GM04503 (cell line): ENCODE measurements at places on chromosomes 5 and 9.

DNA sequence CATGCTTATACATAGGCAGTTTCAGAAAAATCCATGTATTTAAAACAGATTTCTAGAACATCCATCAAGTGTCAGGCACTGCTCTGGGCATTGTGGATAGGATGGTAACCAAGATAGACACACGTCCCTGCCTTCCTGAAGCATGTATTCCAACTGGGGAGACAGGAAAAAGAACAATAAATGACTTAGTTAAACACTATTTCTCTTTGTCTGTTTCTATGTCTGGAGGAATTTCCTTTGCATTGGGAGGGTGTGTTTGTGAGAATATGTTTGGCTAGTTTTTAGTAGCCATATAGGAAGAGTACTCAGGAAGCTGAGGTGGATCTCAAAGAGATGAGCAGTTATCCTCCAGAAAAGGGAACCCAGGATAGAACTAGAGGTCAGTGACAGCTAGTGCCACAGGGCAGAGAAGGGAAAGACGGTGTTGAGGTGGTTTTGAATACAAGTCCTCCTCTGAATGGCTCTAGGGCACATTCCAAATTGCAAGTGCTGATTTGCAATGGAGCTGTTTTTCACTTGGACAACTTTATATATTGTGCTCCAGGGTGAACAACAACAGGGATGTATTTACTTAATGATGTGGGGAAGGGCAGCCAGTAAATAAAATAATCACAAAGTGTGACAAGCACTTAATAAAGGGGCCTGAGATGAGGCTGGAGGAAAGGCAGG lies 144.7 kb upstream of the SHB start:
- no peak for DNase-seq

DNA sequence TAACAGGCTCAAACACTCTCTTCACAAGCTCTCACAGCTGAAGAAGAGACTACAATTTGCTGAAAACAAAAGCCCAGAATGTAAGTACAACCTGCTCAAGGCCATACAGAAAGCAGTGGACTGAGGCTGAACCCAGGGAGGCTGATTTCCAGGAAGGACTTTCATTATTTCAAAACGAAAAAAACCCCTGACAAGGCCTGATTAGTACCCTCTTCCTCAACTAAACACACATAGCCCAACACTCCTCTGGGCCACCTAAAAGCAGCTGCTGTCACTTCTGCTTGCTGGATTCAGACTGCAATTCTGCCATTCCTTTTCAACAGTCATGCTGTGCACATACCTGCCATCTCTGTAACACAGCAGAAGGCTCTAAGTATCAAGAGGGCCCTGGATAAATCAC lies 18.2 kb downstream of the NRG2 start:
- no peak for DNase-seq

DNA sequence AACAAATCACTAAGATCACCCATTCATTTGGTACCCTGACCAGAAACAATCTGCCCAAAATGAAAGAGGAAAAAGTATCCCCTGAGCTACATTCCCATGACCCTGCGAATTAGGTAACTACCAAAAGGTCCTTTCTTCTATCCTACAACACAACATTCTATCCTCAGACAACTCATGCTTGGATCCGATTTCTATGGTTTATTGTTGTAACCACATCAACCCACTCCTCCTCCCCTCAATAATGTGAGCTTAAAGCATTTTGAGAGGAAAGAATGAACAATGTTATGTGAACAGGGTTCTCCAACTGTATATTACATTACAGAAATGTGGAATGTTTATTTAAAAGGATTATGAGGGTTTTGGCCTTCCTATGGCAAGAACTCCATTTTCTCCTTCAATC lies 4.0 kb downstream of the SLC35D2 start:
- DNase-seq: no peak

DNA sequence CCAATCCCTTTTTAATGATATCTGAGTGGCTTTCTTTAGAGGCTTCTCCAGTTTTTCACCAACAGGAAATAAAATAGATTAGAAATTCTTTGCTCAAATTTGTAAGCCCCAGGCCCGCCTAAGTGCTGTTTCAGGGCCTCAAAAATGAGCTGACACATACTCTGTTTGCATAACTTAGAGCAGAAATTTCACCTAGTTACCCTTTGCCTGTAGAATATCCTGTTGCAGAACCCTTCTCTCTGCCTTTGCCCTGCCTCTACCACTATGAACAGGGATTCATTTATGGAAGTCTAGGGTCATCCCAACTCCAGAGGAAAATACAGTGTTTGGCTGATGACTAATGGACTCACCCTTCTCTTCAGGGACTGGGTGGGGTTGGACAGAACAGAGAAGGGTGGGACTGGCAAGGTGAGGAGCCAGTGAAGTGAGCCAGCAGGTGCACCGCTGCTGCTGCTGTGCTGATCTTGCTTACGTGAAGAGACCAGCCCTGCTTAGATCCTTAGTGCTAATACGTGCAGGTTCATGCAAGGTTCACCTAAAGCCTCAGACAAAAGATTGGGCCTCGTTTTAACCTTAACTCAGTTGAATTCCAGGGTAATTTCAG lies 22.8 kb downstream of the OSTF1 start:
- DNase-seq: no peak

DNA sequence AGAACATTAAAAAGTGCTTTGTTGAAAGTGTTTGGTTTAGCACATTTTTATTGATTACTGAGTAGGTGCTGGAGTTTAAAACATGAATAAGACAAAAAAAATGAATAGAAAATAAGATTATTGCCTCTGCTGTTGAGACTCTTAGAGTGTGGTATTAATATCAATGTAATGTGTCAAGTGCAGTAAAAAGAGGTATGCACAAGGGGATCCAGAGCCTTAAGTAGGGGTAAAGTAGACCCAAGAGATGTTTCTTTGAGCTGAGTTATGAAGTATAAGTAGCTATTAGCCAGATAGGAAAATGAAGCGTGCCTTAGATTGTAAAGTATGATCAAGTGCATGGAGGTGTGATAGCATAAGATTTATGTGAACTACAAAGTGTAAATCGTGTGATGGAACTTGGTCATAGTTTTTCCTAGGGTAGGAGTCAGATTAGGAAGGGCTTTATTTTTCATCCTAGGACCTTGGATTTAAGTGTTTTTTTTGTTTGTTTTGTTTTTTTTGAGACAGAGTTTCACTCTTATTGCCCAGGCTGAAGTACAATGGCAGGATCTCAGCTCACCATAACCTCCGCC lies 45.2 kb downstream of the NSD1 start:
- no peak for DNase-seq

- DNase-seq: no peak
Observed at GRCh38 chr5:178590141-178590923, at the start of gene COL23A1. Gene COL23A1 (minus strand): TSS chr5:178590393.

- DNase-seq: no peak
Observed at GRCh38 chr5:31148959-31149475, 44.5 kb upstream of the CDH6 start.
